ENCODE measurements at places on chromosomes 2 and 18.
A peak's percentile ranks its signal among the peaks of the same experiment; 100 is the strongest.

DNA sequence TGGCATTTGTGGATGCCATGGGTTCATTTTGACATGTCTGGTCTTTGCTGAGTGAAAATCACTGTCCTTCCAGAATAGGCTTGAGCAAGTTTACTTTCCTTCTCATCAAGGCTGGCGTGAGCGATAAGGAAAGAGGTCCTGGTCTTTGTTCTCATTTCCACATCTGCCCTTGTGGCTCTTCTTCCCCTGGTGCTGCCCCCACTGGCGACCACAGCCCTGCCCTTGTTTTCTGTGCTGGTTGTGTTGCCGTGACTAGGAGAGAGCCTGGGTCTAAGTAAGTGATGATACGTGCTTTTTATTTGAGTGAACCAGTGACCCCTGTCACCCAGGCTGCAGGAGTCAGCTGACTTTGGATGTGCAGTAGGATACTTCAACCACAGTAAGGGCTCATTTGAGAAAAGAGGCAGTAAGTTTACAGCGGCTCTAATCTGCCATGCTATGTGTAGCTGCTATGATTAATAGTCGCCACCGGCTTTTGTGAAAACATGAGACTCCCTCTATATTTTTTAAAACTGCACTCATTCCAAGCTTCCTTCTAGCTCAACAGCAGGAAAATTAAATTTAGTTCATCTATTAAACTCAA lies 441.7 kb downstream of the RNF144A start:
- DNase-seq, result no peak

DNA sequence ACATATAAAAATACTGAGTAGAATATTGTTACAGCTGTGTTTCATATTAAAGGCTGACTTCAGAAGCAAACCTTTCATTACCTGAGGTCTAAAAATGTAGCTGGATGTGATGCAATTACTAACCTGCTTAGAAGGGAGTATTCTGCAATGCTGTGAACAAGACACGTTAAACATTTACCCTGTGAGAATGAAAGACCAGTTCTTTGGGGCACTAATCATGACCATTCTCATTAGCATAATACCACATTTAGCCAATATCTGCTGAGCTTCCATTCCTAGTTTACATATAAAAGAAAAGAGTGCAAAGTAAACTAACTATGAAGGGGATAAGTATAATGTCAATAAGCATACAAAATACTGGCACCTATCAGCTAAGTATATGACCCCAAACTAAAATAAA lies 784.0 kb upstream of the KLHL29 start:
- no peak for DNase-seq

GRCh38 chr2:218839888-218840287 lies 8.3 kb upstream of the PRKAG3 start:
- no peak for DNase-seq

- DNase-seq, result no peak
Measured at GRCh38 chr2:236847538-236848263, 238.0 kb upstream of the COPS8 start.

DNA sequence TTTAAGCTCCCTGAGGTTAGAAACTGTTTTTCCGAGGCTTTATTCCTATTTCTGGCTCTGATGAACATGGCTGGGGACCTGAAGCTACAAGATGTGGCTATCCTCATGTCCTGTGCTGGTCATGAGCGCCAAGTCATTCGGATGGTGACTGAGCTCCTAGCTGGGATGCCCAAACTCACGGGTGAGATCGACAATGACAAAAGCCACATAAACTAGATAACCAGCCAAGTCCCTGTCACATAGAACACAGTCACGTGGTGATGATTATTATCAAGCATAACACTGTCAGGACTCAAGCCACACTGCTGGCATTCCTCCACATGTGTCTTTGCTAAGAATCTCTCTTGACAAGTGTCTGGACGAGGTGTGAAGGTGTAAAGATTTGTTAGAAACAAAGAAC lies 274.9 kb downstream of the CLIP4 start:
- DNase-seq, result no peak

DNA sequence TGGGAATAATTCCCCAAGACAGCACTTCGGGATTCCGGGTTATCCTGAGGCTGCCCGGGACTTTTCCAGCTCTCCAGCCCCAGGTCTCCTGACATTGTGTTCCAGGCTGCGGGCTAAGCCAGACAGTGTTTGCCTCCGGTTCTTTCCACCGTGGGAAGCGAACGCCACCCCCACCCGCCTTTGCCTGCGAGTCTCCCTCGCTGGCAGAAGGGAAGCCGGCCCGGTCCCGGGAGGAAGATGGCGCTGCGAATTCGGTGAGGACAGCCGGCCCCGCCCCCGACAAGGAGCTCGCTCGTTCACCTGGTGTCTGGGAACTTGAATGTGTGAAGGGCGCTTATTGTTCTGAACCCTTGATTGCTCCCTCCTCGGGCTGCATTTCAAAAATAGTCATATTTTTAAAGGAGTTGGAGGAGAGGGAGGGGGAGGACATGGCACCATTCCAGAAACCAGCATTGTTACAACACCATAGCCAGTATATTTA lies 2.9 kb downstream of the LRATD1 start:
- no peak for DNase-seq

GRCh38 chr2:238406221-238406997 lies 20.3 kb upstream of the ASB1 start:
- DNase-seq, result no peak

DNA sequence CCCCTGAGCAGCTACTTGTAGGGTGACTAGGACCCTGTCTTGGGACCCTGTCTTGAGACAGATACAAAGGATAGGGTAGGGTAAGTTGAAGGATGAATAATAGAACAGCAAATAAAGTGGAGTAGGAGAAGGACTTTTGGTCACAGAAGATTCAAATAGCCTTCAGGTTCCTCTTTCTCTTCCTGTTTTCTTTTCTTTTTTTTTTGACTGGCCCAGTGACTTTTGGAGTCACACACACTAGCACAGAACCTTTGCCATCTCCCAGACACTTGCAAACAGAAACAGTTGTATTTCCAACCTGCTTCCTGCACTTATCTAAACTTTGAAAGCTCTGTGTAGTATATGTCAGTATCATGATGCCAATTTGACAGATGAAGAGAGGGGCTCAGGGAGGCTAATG lies 108.2 kb downstream of the TDRD15 start:
- DNase-seq, result no peak

- DNase-seq, result no peak
Measured at GRCh38 chr2:170235860-170236679, 58.1 kb downstream of the MYO3B start.

GRCh38 chr18:4765401-4765800 lies 310.3 kb upstream of the DLGAP1 start:
- DNase-seq, result no peak

- no peak for DNase-seq
Measured at GRCh38 chr2:47483191-47483590, 80.2 kb downstream of the MSH2 start.

DNA sequence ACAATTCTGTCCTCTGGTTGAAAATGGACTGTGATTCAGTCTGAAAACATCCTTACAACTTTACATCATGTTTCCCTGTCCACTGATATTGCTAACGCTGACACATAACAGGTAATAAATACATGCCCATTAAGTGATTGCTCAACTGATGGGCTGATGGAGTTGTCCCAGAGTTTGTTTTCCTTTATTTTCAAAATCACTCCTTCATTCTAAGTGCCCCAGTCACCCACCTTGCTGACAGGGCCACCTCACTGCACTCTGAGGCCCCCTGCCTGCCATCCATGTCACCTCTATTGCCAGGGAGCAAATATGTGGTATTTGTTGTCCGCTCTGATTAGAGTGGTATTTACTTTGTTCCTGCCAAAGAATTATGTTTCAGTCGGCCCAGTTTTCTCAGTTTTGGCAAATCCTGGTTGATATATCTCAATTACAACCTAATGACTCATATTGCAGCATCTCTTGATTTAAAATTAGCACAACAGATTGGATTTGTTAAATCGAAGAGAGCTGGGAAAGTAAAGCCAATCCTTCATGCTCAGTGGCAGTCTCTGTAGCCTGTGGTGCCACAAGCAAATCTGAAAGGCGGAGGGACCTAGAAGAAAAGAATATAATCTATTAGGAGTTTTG lies 105.1 kb downstream of the RDH14 start:
- DNase-seq, result no peak

DNA sequence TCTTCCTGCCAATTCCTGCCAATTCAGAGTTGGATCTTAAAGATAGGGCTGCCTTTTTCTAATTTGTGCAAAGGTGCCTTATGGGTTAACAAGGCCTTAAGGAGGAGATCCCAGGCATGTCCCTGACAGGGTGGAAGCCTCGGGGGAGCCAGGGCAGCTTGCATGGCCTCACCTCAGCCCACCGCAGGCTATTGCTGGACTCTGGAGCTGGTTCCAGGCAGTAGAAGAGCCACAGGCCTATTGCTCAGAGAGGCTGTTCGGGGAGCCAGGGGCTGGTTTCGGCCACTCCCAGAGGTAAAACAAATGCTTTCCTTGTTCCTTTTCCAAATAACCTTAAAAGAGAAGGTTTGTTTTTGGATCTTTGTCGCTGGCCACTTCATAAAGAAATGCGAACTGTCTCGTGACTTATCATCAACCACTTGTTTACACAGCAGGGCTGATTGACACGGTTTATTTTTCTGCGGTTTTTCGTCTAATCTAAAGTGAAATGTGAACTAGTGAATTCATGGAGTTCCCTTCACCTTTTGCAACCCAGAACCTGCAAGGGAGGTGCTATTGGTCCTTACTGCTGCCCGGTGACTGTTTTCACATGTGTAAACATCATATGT lies 108.6 kb downstream of the APOB start:
- DNase-seq, result no peak

GRCh38 chr2:233404222-233404621 lies 49.9 kb downstream of the DGKD start:
- peak; percentile 36 for DNase-seq

DNA sequence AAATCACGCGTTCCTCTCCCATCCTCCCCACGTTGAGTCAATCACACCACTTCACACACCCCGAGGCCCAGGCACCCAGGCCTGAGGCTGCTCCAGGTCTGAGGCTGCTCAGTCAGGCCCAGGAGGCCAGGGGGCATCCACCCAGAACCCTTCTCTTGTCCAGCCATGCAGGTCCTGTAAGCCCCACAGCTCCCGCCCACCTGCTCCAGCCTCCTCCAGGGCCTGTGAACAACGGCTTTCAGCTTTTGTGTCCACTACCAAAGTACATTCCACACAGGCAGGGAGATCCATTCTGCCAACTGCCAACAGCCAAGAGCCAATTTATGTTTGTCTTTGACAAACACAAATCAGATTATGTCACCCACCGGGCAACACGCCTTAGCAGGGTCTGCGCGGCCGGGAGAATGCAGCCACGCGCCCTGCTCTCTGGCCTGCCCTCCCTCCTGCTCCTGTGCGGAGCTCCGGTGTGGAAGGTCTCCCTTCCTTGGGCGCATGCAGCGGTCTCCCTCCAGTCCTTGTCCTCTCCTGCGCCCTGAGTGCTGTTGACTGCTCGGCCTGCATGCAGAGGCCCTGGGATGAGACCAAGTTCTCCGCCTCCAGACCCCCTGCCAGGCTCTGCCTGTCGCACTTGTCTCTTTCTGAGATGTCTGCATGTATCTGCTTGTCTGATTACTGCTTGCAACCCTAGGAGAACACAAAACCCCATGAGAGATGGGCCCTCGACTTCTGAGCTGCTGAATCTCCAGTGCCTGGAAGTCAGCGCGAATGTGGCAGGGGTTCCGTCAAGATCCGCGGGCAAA lies 146.6 kb downstream of the ZNF516 start:
- no peak for DNase-seq

DNA sequence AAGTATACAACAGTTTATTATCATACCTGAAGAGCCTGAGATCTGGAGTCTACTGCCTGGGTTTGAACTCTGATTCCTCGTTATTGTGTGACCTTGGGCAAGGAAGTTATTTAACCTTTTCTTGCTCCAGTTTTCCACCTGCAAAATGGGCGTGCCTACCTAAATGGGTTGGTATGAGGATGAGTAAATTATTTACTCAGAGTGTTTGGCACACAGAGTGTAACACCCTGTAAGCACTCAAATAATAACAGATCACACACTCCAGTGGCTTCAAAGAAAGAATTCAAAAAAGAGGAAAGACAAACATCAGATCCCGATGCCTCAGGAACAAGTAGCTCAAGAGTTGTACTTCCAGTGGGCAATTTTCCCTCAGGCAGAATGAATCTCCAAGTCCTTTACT lies 2.4 kb downstream of the SRD5A2 start:
- DNase-seq, result no peak

DNA sequence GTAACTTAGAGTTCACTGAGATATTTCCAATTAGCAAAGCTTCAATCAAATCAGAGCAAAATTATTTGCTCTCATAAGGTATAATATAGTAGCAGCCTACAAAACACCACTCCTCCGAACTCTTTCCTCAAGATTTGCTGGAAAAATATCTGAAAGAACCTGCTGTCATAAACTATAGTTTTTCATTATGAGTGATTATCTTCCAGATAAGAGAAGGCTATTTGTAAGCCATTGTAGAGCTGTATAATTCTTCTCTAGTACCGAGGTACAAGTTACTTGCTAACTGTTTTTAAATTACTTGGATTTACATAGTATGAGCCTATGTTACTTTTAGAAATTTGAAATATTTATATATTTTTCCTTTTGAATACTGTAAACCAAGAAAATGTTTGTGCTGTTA lies 2.1 kb downstream of the NDC80 start:
- no peak for DNase-seq

DNA sequence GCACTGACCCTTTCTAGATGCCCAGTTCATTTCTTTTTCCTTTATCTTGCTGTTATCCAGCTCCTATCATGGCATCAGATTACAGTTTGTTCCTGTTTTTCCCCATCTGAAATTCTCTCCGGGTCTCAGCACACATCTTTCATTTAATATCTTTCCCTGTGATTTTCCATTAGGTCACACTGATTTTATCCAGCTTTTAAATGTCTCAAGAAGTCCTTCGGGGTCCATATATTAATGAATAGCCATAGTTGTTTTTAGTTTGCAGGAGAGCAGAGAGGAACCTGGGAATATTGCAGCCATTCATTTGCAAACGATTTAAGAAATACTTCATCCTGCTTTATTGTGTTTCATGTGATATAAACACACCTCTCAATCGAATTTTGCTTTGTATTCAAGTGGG lies 374.2 kb downstream of the TDRD15 start:
- no peak for DNase-seq

- no peak for DNase-seq
Measured at GRCh38 chr2:73279852-73280251, 4.4 kb downstream of the FBXO41 start.

GRCh38 chr2:114218383-114218782 lies 224.1 kb upstream of the DPP10 start:
- DNase-seq, result no peak

DNA sequence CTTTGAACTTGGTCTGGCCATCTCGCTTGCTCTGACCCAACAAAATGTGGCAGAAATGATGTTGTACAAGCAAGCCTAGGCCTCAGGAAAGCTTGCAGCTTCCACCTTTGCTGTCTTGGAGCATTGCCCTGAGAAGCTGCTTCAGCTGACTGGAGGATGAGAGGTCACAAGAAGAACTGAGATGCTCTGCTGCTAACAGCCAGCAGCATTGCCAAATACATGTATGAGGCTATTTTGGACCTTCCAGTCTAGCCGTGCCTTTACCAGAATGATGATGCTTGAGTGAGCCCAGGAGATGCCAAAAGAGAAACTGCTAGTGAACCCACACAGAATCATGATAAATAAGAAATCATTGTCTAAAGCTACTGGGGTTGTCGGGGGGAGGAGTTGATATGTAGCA lies 13.2 kb upstream of the ITGAV start:
- DNase-seq, result no peak

GRCh38 chr18:29154758-29155725 lies 978.1 kb upstream of the CDH2 start:
- DNase-seq, result no peak
